ENCODE measurements at places on chromosomes 5 and 9.
A peak's percentile ranks its signal among the peaks of the same experiment; 100 is the strongest.

- no peak for DNase-seq
Observed at GRCh38 chr5:53127107-53127506, 17.6 kb upstream of the MOCS2 start.

GRCh38 chr5:141876628-141877355, 1.4 kb downstream of the PCDH1 start:
- DNase-seq, result peak; percentile 52

DNA sequence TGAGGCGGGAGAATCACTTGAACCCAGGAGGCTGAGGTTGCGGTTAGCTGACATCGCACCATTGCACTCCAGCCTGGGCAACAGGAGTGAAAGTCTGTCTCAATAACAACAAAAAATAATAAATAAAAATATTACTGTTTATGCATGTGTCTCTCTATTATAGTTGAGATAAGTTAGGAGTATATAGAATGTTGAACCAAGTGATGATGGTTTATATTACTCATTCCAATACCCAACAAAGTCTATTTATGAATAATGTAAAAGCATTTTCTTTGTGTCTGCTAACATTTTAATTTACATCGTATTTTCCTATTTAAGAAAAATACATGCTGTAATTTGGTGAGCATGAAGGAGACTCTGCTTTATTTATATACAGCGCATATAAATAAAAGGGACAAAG, 35.8 kb downstream of the CREBRF start:
- DNase-seq, result no peak

GRCh38 chr5:168317521-168318147, 26.2 kb downstream of the WWC1 start:
- no peak for DNase-seq

GRCh38 chr5:17304282-17304681, 86.9 kb downstream of the BASP1 start:
- DNase-seq, result no peak

All from liver (tissue), 10 donors.